Urinary bladder (tissue), 4 donors: ENCODE measurements at places on chromosomes 11 and 22. TPM values are rescaled to one million over a fixed set of nuclear protein-coding genes. Genes with fewer than 3 reads are reported as not detected.
A peak's percentile ranks its signal among the peaks of the same experiment; 100 is the strongest.

DNA sequence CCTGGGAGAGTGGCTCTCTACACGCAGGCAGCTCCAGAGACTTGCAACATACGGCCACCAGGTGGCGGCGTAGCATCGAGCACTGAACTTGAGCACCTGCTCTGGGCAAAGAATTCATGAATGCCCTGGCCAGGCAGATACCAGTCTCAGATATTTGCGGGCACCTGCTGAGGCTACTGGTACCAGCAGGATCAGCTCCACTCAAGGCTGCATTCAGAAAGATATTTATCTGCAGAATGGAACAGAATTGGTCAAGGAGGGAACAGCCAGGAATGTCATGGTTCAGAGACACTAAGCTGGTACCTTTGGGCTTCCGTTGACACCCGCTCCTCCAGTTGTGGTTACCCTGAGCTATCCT lies 10.8 kb upstream of the CCDC86 start:
- DNase-seq = no peak

DNA sequence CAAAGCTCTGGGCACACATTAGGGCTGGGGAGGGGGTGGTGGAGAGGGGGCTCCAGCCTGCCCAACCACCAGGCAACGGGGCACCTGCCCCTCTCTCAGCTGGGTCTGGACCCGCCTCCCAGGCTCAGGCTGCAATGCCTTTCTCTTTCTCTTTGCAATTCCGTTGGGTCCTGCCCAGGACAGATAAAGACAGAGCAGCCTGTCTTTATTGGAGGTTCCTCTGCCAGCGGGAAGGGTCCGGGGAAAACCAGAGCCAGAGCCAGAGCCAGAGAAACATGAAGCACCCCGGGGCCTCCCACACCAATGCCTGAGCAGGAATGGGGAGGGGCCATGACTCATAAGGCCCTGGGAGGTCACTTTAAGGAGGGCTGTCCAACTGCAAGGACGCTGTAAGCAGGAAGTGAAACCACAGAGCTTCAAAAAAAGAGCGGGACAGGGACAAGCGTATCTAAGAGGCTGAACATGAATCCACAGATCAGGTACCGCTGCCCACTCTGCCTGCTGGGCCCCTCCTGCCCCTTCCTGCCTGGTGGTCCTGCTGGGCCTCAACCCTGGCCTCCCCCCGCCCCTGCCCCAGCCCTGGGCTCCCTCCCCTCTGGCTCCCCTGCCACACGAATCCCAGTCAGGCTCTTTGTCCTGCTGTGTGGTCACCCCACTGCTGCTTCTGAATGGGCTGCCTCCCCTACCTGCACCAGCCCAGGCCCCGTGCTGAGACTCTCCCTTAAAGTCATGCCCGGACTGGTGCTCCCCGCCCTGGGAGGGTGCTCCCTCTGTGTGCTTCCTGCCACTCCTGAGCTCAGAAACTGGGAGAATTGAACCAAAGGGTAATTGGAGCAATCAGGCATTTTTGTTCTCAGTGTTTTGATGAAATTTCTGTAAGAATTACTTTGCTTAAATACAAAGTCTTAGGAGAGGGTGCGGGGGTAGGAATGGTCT lies at the start of gene APOBEC3B:
Gene APOBEC3B, plus strand, starts transcription at position 356 of the 936 bp plus-strand sequence. Its CDS starts 107 bp downstream, at position 463.
- DNase-seq = peak; percentile 89

- DNase-seq = no peak
Observed at GRCh38 chr11:47593492-47593933, 698 bp downstream of the C1QTNF4 start.

Gene KRTAP5-2
- not detected for polyA plus RNA-seq

DNA sequence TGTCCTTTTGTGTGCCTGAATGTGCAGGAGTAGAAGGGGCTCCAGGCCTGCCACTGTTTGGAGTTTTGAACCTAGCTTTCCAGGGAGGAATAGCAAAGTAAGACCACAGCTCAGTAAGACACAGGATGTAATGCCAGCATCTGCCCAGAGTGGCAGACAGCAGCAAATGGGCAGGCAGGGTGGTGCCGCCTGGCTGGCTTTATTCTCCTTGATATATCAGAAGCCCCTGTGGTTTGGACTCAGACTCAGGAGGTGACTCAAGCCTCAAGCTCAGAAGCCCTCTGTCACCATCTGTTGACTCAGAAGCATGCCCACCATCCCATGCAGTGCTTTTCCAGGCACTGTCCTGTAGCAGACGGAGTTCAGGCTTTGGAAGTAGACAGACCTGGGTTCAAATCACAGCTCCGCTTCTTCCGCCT lies 72.7 kb upstream of the TTC12 start:
- DNase-seq = no peak
